Sigmoid colon (tissue), 7 donors: ENCODE measurements at places on chromosomes 16 and 17. TPM values are rescaled to one million over a fixed set of nuclear protein-coding genes. Genes with fewer than 3 reads are reported as not detected.

RBFOX1 gene
- 0.36 TPM for total RNA-seq

DNA sequence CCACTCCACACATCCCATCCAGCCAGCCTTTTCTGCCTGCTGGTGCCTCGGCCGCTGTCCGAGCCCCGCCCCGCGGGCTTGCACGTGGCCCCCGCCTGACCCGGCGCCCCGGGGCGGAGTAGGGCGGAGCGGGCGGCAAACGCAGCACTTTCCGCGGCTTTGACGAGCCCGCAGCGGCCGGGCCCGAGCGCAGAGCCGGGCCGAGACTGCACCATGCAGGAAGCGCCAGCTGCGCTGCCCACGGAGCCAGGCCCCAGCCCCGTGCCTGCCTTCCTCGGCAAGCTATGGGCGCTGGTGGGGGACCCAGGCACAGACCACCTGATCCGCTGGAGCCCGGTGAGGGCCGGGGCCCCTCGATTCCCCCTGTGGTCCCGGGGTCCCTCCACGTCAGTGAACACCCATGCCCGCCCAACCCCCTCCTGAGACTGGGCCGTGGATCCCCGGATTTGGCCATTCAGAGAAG is at the start of gene HSF4:
Gene HSF4 (plus strand): TSS at position 147 of the 463 bp plus-strand sequence. CDS start 67 bp downstream, at position 214.
- DNase-seq = peak; percentile 85

GRCh38 chr17:13204607-13205237 is 186.9 kb upstream of the ELAC2 start:
- no peak for DNase-seq

GRCh38 chr16:83588070-83588469 is 219.7 kb upstream of the HSBP1 start:
- DNase-seq = no peak

RUNDC1 gene
- total RNA-seq = 10.0 TPM

DNA sequence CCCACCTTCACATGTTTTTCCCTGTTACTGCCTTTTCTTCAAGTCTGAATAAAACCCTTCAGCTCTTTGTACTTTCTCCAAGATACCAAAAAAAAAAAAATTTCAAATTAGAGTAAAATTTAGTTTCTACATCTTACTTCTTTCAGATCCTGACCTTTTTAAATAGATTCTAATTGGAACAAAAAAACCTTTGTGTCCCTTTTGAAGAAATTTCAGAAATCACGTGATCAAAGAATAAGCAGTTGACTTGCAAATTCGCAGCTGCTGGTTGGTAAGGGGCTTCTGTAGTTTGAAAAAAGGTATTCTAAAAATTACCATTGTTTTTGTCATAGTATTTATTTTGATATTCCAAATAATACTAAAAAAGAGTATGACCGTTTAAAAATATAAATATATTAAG is 71.7 kb downstream of the CDC27 start:
- no peak for DNase-seq

DNA sequence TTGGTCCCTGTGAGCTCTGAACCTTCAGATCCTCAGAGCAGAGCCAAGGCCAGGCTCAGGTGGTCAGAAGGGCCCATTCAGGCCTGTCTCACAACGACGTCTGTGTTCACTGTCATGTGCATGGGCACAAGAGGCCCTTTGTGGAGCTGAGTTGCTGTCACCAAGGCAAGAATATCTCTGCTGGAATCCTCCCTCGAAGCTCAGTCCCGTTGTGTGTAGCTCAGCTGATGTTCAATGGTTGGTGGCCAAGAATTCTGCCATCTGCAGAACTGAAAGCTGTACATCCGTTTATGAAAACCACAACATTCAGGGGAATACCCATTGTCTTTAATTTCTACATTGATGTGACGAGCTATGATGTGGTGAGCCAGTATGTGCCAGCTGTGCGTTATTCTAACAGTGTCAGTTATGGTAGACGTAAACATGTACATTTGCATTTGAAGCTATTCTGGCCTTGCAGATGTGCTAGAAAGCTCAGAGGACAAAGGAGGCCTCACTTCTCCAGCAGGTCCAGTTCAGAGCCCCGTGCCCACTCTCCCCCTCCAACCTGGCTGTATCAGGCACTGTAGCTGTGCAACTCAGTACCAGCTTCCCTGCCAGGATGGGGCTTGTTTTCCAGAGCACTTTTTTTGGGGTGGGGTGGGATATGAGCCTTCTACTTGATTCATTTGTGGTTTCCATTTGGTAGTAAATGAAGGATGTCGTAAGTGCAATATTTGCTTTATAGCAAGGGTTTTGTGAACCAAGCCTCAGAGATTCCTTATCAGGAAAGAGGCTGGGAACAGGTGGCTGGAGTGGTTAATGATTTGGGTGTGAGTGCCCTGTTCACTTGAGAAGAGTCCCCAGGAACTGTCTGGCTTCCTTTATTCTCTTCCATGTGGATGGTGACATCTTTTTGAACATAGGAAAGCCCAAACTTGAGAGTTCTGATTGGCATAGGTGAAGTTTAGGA is 56.1 kb downstream of the B9D1 start:
- DNase-seq = peak; percentile 66

DNA sequence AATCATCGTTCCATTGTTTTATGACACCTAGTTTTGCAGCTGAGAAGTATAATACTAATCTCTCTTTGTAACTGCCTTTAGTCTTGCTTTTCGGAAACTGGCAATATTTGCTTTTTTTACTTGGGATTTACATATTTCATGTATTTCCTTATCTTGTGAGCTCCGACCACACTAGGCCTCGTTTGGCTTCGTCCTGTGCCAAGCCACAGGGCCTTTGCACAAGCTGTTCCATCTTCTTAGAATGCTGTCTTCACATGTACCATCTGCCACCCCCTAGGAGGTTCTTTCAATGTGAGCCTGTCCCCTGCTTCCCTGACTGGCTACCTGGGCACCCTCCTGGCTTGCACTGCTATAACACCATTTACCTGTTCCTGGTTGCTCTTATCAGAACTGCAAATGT is 77.2 kb downstream of the SHISA6 start:
- peak; percentile 42 for DNase-seq

DNA sequence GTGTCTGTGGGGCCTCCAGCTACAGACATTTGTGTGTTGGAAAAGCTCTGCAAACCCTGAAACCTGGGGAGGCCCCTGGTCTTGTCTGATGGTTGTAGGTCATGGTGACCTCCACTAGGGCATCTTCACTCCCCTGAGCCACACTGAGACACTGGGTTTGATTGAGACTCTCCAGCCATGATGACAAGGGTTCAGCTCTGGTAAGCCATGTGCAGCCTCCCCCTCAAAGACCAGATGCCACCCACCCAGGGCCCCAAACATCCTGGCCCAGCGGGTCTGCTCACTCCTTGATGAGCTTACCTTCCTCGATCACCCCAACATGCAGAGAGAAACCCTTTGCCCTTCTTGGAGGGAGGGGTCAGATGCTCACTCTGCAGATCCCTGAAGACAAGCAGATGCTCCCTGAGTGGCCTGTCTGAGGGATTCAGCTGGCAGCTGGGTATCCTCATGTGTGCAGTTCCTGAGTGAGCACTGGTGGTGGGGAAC is 101.6 kb downstream of the METRNL start:
- no peak for DNase-seq

DNA sequence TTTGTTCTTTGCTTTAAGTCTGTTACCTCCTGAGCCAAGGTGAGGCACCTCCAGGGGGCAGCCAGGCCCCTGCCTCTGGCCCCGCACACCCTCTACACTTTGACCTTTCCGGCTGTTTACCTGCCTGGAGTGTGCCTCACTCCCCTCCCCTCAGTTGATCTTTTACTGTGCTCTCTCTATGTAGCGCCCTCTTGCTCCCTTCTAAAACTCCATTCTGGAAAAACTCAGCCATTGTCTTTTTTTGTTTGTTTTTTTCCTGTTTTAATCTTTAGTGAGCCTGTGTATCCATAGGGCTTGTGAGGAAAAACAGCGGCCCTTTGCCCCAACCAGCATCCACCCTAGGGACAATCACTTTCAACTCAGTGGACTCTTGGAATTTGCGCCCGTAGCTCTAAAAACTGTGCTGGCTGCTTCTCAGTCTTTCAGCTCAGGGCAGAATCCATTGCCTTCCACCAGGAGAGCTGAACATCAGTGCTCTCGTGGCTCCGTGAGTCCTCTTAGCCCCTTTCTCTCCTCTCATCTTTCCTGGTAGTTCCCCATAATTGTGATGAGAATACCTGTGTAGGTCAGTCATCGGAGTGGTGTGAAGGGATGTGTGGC is 4.3 kb downstream of the AMDHD2 start:
- no peak for DNase-seq

DNA sequence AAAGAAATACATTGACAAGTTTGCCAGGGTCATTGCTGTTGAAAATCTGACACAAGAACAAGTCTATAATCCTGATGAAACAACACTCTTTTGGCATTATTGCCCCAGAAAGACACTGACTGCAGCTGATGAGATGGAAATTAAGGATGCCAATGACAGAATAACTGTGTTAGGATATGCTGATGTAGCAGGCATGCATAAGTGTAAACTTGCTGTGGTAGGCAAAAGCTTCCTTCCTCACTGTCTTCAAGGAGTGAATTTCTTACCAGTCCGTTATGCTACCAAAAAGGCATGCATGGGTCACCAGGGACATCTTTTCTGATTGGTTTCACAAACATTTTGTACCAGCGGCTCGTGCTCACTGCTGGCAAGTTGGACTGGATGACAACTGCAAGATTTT is 10.5 kb downstream of the GDPD1 start:
- peak; percentile 19 for DNase-seq

AP1G1 gene
- total RNA-seq = 49.7 TPM

- DNase-seq = no peak
These were observed 47.6 kb downstream of the SPOP start for GRCh38 chr17:49630113-49630900.

DNA sequence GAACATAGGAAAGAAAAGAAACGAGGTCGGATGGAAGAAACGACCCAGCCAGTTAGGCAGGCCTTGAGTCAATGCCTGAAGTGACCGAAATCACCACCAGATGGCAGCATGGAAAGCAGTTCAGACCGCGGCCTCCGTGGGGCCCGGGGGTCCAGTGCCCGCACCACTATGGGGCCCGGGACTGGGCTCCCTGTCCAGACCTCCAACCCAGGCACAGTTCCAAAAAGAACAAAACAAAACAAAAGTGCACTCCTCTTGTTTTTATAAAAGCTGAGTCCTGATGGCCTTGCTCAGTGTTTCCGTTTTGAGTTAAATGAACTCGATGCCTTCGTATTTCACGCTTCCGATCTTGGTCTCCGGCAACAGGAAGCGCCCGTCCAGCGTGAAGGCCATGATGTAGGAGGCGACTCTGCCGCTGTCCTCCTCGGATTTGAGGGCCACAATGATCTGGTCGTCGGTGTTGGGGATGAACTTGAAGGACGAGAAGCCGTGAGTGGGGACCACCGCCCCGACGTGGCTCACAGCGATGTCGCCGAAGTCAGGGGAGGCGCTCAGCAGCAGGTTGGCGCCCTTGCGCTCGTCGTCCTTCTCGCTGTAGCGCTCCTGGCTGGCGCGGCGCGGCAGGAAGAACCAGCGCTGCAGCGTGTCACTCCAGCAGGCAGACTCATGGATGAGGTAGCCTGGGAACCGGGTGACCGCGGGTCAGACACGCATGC is 13.7 kb upstream of the LGALS3BP start:
- DNase-seq = peak; percentile 67

DNA sequence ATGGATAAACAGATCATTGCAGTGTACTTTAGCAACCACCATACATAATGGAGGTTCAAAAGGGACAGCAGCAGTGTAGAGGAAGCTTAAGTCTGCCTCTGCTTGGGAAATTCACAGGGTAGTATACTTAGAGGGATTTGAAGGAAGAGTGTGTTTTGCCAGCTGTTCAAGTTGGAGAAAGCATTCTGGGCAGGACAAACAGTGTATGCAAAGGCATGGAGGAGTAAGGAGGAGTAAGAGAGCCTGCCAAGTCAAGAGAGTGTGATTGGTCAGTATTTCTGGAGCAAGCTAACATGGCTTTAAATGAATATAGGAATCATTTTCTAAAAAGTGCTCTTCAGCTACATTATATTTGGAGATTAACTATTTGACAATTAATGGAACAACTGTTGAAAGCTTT is 22.9 kb upstream of the PHAF1 start:
- DNase-seq = no peak
